Gastroesophageal sphincter (tissue), 4 donors: ENCODE measurements at places on chromosomes 4 and X. TPM values are rescaled to one million over a fixed set of nuclear protein-coding genes. Genes with fewer than 3 reads are reported as not detected.

DNA sequence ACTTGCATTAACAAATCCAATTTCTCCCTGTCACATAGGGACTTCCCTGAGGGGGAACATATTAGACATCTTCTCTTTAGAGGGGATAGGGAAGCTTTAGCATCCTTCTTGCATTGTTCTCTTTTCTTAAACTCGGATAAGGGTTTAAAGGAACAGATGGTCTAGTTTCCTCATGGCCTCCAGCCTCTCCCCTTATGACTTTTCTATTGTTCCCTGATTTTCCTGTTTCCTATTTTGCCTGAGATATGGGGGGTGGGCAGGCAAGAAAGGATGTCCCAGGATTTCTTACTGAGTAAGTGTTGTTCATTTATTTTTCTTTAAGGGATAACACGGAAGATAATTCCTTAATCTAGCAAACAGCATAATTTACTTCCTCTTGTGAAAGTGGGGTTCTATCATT is 107.7 kb upstream of the MAGEE2 start:
- ATAC-seq: no peak

DNA sequence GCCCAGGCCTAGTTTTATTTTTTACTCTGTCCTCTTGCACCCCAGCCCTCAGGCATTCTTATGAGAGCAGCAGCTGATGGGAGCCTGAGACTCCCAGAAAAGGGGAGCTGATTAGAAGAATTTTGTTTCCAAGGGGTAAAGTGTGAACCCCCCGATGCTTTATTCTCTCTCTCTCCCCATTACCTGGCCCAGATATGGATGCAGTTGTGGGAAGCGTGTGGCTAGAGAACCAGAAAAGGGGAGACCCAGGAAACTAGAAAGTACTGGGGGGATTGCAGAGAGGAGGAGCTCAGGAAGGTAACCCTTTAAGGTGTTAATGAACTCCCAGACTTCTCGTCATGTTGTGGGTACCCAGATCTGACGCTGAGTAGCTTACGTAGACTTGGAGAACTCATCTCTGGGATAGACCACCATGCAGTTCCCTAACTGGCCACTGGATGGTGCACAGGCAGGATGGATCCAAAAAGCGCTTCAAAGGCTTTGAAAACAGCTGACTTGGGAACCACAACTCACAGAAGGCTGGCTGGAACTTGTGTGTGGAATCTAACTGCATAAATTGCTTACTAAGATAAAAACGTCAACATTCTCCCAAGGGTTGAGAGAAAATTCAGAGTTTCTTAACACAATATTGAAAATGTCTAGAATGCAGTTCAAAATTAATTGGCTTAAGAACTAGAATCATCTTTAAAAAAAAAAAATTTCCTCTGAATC is 64.7 kb downstream of the TBC1D14 start:
- ATAC-seq: peak; percentile 89

- ATAC-seq: no peak
Measured at GRCh38 chrX:13898083-13898482, 81.2 kb upstream of the GPM6B start.

DNA sequence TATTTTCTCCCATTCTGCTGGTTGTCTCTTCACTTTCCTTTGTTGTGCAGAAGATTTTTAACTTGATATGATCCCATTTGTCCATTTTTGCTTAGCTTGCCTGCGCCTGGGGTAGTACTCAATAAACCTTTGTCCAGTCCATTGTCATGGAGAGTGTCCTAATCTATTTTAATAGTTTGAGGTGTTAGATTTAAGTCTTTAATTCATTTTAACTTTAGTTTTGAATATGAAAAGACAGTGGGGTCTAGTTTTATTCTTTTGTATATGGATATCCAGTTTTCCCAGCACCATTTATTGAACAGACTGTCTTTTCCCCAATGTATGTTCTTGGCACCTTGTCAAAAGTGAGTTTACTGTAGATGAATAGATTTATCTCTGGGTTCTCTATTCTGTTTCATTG is 76.0 kb upstream of the ITM2A start:
- no peak for ATAC-seq

BEX1 gene
- total RNA-seq: 1.5 TPM

- no peak for ATAC-seq
Measured at GRCh38 chrX:56783996-56784620, 55.1 kb downstream of the NBDY start.

DNA sequence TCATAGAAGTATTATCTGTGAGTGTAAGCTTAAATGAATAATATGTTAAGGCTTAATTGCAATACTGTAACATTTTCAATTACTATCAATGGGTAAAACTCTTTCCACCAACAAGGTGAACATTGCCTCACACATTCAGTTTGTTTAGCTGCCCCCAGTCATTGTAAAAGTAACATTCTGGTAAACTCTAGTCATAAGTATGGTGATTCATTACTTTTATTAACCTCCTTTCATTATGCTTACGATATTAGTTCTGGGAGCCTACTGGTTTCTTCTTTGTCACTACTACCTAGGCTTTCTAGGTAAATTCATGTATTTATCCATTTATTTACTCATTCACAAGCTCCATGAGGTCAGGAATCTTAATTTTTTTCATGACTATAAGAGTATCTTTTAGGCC is 412.8 kb upstream of the SLIT2 start:
- no peak for ATAC-seq

- ATAC-seq: no peak
Measured at GRCh38 chr4:140819610-140820009, 63.4 kb upstream of the TBC1D9 start.
